Pancreas (tissue), 10 donors: ENCODE measurements at places on chromosomes 16 and 17. TPM values are rescaled to one million over a fixed set of nuclear protein-coding genes. Genes with fewer than 3 reads are reported as not detected.

GRCh38 chr17:46178550-46179214 is 14.5 kb downstream of the KANSL1 start:
- DNase-seq, result no peak

GRCh38 chr16:68802190-68802589 is 41.1 kb upstream of the TANGO6 start:
- no peak for DNase-seq

DNA sequence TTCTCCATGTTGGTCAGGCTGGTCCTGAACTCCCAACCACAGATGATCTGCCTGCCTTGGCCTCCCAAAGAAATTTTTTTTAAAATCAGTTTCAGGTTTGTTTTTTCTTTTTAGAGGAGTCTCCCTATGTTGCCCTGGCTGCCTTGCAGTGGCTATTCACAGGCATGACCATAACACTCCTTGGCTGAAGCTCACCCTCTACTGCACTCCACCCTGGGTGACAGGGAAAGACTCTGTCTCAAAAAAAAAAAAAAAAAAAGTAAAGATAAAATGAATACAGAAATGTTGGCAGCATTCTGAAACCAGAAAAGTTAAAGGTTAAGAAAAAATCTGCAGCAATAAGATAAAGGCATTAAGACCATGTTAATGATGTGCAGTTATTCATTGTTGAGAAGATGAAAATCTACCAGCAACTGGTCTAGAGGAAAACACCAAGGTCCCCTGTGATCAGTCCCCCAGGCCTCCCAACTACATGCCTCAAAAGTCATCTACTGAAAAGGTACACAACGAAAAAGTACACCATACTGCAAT is 15.1 kb downstream of the YWHAE start:
- DNase-seq, result no peak

DNA sequence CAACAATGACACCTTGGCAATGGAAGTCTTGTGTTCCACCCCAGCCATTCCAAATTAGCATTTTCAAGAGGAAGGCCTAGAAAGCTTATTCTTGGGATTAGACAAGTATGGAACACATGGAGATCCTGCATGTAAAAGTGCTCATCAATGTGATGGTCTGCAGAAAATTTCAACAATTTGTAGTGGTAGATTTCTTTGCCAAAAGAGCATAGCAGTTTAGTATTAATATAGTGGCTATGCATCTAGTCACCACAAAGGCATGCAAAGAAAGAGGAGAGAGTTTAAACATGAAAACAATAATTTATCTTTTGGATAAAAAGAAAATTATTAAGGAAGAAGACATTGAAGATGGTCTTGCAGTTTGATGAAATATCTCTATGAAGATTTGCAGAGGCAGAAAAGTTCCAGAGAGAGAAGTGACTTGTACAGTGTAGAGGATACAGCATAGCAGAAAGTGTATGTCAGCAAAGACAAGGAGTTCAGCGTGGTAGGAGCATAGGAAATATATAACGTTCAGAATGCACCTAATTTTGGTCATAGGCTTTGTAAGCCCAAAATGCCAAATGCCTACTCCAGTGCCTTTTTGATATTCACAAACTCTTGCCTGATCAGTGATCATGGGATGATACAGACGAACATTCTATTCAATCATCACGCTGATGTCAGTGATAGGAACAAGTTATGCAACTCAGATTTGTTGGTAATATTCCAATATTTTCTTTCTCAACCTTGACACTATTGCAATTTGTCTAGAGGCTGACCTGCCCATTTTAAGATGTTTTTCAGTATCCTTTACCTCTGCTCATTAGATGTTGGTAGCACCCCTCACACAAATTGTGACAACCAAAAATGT is 727.9 kb upstream of the SOX9 start:
- no peak for DNase-seq

GRCh38 chr16:90070440-90070839 is 6.7 kb downstream of the PRDM7 start:
- DNase-seq, result no peak

DNA sequence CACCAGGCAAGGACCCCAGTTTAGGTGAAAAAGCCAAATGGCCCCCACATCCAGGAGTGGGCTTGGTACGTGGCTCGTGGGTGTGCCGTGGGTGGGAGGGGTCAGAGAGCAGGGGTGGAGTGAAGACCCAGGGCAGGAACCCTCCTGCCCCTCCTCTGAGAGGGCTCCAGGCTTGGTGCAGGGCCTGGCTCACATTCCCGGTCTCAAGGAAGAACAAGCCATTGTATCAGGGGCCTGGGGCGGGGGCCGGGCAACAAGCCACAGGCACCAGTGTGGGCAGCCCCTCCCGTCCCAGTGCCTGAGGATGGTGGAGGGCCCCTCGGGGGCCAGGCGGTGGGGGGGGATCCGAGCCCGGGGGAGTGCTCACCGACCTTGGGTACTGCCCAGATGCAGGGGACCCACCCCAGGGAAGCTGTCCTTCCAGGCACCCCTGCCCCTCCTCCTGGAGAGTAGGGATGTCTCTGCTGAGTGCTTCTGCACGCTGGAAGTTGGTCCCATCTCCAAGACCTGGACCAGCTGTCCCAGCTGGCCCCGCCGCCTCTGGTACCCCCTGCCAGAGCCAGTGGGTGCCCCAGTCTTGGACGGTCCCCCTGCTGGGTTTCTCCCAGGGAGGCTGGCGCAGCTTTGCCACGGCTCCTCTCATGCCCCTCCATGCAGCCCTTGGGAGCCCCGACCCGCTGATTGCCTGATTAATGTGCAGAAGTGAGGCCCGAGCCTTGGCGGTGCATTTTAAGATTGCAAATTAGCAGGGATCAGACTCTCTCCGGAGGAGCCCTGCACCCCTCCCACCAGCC is 83.7 kb downstream of the RTN4RL1 start:
- no peak for DNase-seq

DNA sequence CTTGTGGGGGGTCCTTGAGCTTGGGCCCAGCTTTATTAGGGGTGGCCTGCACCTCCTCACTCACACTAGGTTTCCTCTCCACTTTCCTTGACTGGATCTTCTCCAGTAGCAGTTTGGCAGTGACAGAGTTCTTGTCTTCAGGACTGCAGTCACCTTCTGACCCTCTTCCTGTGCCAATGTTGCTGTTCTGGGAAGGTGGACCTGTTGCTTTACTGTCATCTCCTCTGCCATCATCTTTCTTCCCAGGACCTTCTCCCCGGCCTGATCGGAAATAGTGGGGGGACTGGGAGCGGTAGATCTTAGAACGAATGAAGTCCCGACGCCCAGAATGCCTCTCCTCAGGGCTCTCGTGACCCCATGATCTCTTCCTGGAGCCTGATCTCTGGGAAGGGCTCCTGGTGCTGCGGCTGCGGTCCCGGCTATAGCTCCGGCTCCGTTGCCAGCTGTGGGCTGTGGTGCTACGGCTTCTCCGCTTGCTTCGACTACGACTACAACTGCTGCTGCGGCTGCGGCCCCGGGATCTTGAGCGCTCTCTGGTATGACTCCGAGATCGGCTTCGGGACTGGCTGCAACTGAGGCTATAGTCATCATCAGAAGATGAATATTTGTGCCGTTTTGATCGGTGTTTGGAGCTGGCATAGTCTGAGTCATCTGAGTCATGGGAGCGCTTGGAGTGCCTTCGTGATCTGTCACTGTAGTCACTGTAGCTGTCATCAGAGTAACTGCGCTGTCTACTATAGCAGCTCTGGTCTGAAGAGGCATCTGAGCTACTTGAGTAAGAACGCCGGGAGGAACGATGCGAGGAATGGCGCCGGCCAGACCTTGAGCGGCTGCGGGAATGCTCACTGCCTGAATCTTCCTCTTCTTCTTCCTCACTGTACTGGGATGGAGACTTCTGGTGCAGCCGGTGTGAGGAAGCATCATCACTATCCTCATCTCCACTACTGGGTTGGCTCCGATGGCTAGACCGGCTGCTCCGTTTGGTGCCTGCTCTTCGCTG is 9.5 kb upstream of the ITGA2B start:
- peak; percentile 52 for DNase-seq

- DNase-seq, result peak; percentile 89
These were observed at the start of gene BRIP1 for GRCh38 chr17:61862975-61863800. TSS of gene BRIP1 (minus strand) at chr17:61863528. CDS start at chr17:61861539, 1,989 bp downstream.

DNA sequence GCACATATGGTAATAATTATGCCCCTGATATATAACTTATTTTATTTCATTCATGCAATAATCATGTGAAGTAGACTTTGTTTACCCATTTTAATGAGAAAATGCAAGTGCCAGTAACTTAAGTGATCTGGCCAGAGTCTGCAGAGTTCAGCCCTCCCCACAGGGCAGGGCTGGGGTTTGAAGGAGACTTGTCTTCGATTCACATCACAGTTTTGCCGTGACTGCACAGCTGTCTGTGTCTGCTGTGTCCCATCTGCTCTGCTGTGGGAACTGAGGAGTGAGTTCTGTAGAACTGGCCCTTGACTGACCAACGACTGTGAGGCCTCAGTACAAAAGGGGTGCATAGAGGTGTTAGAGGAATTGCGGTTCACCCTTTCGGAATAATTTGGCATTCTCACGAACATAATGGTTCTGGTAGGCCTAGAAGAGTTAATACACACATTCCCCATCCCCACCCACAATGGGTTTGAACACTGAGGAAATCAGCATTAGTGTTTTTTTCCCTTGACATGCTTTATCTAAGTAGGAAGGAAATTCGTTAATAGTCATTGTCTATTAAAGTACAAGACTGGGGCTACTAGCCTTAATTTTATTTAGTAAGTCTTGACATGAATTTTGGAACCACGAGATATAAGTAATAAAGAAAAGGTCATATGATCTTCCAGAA is 113.6 kb upstream of the MON1B start:
- no peak for DNase-seq

- no peak for DNase-seq
These were observed 32.7 kb upstream of the AXIN2 start for GRCh38 chr17:65593855-65594845.

DNA sequence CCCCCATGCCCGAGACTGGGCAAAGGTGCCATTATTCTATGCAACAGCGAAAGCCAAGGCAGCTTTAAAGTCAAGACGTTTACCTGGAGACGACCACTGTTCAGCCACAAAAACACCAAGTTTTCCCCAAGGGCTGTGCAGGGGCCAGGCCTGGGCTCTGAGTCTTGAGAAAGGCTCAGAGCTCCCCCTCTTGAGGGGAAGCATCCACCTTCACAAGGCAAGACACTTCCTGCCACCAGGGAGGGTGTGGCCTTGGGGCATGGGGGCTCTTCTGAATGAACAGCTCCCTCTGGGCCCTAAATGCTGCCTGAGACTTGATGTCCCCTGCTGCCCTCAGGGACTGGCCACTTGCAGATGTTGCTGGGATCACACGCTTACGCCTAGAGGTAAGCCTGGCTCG is 26.5 kb downstream of the PDIA2 start:
- DNase-seq, result no peak

DNA sequence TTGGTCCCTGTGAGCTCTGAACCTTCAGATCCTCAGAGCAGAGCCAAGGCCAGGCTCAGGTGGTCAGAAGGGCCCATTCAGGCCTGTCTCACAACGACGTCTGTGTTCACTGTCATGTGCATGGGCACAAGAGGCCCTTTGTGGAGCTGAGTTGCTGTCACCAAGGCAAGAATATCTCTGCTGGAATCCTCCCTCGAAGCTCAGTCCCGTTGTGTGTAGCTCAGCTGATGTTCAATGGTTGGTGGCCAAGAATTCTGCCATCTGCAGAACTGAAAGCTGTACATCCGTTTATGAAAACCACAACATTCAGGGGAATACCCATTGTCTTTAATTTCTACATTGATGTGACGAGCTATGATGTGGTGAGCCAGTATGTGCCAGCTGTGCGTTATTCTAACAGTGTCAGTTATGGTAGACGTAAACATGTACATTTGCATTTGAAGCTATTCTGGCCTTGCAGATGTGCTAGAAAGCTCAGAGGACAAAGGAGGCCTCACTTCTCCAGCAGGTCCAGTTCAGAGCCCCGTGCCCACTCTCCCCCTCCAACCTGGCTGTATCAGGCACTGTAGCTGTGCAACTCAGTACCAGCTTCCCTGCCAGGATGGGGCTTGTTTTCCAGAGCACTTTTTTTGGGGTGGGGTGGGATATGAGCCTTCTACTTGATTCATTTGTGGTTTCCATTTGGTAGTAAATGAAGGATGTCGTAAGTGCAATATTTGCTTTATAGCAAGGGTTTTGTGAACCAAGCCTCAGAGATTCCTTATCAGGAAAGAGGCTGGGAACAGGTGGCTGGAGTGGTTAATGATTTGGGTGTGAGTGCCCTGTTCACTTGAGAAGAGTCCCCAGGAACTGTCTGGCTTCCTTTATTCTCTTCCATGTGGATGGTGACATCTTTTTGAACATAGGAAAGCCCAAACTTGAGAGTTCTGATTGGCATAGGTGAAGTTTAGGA is 56.1 kb downstream of the B9D1 start:
- no peak for DNase-seq

DNA sequence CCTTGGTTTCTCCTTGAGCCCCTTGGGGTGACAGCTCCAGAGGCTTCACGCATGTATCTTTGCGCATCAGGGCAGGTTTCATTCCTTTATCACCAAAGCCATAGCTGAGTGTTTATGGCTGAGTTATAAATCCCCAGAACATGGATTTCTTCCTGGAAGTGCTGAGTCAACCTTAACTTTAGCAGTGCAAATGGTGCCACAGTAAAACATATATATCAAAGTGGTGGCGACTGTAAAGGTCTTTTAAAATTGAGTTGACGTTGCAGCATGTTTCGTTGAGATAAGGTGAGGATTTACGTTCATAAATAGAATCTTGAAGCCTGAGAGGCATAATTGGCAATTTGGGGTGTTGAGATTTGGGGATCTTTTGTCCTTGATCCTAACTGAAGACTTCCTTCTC is 214.1 kb downstream of the HS3ST4 start:
- no peak for DNase-seq

GRCh38 chr17:44848257-44848795 is 643 bp downstream of the HIGD1B start:
- no peak for DNase-seq

GRCh38 chr16:8725513-8726178 is 51.2 kb downstream of the ABAT start:
- no peak for DNase-seq

Gene ODF4
- total RNA-seq, result not detected

Gene TP53TG3F
- total RNA-seq, result 0.16 TPM

Gene KRTAP4-1
- total RNA-seq, result not detected

Gene CPHXL2
- total RNA-seq, result not detected

Gene TBC1D3G
- total RNA-seq, result not detected
